Endodermal cell (in vitro differentiated cells): ENCODE measurements at places on chromosomes 11 and 22. TPM values are rescaled to one million over a fixed set of nuclear protein-coding genes. Genes with fewer than 3 reads are reported as not detected.

GRCh38 chr11:92082652-92083051 is 142.0 kb upstream of the FAT3 start:
- no peak for DNase-seq
- no peak overlapping the region for H3K27ac ChIP-seq
- H3K4me3 ChIP-seq, result no peak overlapping the region
- no peaks in the 10 kb centered on the region for H3K4me1 ChIP-seq

DNA sequence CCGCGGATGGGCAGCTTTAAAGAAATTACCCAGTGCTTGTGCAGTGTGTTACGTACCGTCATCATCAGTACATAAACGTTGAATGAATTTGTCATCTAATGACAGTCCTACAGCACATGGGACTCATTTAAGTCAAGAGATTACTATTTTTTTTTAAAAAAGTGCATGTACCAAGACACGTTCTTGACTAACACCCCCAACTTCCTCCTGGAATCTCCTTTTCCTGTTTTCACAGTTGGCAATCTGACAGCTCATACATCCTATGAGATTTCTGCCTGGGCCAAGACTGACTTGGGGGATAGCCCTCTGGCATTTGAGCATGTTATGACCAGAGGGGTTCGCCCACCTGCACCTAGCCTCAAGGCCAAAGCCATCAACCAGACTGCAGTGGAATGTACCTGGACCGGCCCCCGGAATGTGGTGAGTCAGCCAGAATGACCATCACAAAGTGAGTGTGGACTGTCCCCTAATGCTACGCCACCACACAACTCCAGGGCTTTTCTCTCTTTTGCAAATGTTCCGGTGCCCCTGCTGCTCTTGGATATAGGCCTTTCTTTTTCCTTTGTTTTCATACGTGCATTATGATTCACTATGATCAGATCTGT is 162.0 kb upstream of the SORL1-AS1 start:
- no peak overlapping the region for H3K27ac ChIP-seq
- no peaks in the 10 kb centered on the region for H3K27me3 ChIP-seq
- H3K36me3 ChIP-seq, result peaks cover 41% of the 10 kb centered on the region
- no peak overlapping the region for H3K4me3 ChIP-seq
- no peaks in the 10 kb centered on the region for H3K4me1 ChIP-seq

DNA sequence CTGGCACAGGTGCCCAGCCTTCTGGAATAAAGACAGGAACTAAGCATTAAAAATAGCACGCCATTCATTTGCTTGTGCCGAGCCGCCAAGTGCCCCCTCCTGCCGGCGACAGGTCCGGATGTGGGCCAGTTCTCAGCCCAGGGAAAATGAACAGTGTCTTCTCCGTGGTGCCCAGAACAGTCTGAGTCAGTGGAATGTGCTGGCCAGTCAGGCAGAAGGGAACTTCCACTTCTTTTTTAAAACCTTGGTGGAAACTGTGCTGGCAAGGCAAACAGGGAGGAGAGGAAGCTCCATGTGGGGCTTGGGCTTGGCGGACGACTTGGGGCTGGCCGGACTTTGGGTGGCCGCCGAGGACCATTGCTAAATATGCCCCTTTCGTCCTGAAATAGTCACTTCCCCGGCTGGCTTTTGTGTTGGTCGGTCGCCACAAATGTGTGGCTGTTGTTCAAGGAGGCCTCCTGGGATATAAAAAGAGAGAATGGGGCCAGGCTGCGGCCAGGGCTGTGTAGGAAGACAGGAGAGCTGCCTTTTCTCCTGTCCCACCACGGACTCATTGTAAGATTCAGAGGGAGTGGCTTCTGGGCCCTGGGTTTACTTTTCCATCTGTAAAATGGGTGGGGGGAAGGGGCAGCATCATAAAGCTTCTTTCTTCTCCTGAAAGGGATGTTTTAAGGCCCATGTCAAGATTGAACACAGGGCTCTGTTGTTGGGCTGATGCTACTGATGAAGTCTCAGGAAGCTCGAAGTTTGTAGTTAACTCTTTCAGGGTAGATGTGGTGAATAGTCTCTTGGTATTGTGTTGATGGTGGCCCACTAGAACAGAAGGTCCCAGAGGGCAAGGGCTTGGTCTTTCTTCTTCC is 101.0 kb downstream of the PTPRJ start:
- no peak overlapping the region for H3K4me3 ChIP-seq
- H3K36me3 ChIP-seq, result no peaks in the 10 kb centered on the region
- no peak overlapping the region for H3K27ac ChIP-seq
- no peaks in the 10 kb centered on the region for H3K27me3 ChIP-seq
- DNase-seq, result no peak

DNA sequence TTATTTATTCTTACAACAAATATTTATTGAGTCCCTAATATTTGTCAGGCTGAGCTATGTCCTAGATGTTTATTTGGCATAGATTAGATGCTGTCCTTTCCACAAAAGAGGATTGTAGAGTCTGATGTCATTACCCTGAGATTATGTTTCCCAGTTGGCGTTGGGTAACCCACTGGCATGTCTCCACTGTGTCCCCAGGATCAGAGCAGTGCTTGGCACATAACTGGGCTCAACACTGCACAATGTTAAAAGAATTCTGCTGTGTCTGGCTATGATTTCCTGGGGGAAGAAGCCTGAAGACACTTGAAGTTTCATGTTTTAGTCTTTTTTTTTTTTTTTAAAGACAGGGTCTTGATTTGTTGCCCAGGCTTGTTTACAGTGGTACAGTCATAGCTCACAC is 4.0 kb downstream of the RCN1 start:
- H3K27me3 ChIP-seq, result no peaks in the 10 kb centered on the region

GRCh38 chr11:110311783-110312579 is 15.6 kb upstream of the RDX start:
- H3K4me1 ChIP-seq, result peaks cover 7% of the 10 kb centered on the region
- H3K27ac ChIP-seq, result no peak overlapping the region
- no peak for DNase-seq
- H3K27me3 ChIP-seq, result no peaks in the 10 kb centered on the region

DNA sequence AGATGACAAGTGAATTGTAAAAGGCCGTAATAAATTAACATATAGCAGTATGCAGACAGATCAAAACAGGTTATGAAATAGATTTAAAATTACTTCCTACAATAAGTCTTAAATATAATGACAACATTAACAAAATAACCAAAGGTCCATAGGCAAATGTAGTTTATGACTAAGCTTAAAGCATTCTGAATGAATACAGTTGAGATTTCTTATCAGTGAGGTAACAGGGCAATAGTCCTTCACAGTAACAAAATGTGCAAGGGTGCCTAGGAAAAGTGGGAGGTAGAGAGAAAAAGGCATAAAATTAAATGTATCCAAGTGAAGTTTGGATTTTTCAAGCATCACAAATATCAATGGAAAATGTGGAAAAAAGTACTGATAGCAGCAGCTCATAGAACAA is 20.9 kb upstream of the P4HA3 start:
- DNase-seq, result no peak
- no peaks in the 10 kb centered on the region for H3K27me3 ChIP-seq
- H3K4me1 ChIP-seq, result no peaks in the 10 kb centered on the region
- H3K4me3 ChIP-seq, result no peak overlapping the region
- peaks cover 17% of the 10 kb centered on the region for H3K36me3 ChIP-seq

The SOX10 gene
- total RNA-seq, result 10.3 to 12.2 TPM (median 11.2 TPM) in 3 replicates

The NDUFV1 gene
- 127 to 160 TPM (median 145 TPM) in 3 replicates for total RNA-seq

The DSCAML1 gene
- 5.6 to 6.5 TPM (median 5.7 TPM) in 3 replicates for total RNA-seq

The OR56A5 gene
- total RNA-seq, result not detected in 2 replicates

The VSIG10L2 gene
- total RNA-seq, result not detected in 2 replicates

The BBS1 gene
- total RNA-seq, result 57.0 to 67.3 TPM (median 64.2 TPM) in 3 replicates

The TRIM48 gene
- not detected in 2 replicates for total RNA-seq

GRCh38 chr11:124717421-124717785 is 22.3 kb upstream of the NRGN start:
- peaks cover 16% of the 10 kb centered on the region for H3K4me1 ChIP-seq
- peaks cover 75% of the 10 kb centered on the region for H3K27me3 ChIP-seq
- no peak overlapping the region for H3K27ac ChIP-seq
- no peak for DNase-seq
- peak overlapping the region; percentile 72 for H3K4me3 ChIP-seq

DNA sequence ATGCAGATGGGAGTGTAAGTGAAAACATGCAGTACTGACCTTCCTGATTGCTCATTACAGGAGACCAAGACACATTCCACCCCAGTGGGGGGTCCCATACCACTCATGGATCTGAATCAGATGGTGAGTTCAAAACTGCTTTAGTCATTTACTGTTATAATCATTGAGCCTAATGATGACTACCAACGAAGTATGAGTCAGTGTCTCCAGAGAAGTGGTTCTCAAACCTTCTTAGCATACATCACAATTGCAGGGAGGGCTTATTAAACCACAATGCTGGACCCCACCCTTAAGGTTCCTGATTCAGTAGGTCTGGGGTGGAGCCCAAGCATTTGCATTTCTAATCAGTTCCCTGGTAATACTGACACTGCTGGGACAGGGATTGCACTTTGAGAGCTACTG is 75.8 kb downstream of the CD44 start:
- no peak overlapping the region for H3K4me3 ChIP-seq
- DNase-seq, result peak; percentile 89
- H3K36me3 ChIP-seq, result no peaks in the 10 kb centered on the region
- no peaks in the 10 kb centered on the region for H3K27me3 ChIP-seq

DNA sequence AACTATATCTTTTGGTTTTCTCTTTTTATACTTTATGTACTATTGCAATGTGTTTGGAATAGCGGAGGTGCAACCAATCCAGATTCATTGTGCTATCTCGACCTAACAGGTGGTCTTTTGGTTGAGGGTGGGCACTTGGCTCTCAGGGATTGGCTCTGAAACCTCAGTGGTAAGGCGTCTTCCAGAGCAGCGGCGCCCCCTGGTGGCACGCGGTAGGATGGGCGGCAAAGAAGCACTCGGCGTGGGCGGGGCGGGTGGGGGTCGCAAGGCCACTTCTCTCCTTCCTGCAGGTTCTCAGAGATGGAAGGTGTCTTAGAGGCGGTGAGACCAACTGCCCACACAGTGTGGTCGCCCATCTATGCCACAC is 19.2 kb upstream of the PLET1 start:
- no peaks in the 10 kb centered on the region for H3K36me3 ChIP-seq
- no peaks in the 10 kb centered on the region for H3K4me1 ChIP-seq

GRCh38 chr11:125976156-125976555 is 30.3 kb downstream of the VSIG10L2 start:
- no peaks in the 10 kb centered on the region for H3K27me3 ChIP-seq
- no peak for DNase-seq
- H3K36me3 ChIP-seq, result no peaks in the 10 kb centered on the region

- no peaks in the 10 kb centered on the region for H3K4me1 ChIP-seq
- DNase-seq, result no peak
- H3K4me3 ChIP-seq, result no peak overlapping the region
- H3K36me3 ChIP-seq, result no peaks in the 10 kb centered on the region
These were observed 22.6 kb downstream of the ACO2 start for GRCh38 chr22:41491374-41492100.

The RASD2 gene
- 0.15 to 0.80 TPM (median 0.15 TPM) in 3 replicates for total RNA-seq

GRCh38 chr11:65719871-65720210 is 757 bp downstream of the RNASEH2C start:
- H3K4me1 ChIP-seq, result no peaks in the 10 kb centered on the region
- no peak overlapping the region for H3K27ac ChIP-seq
- H3K27me3 ChIP-seq, result peaks cover 9% of the 10 kb centered on the region
- peak overlapping the region; percentile 89 for H3K4me3 ChIP-seq
- DNase-seq, result no peak
- H3K36me3 ChIP-seq, result peaks cover 40% of the 10 kb centered on the region

- H3K4me3 ChIP-seq, result no peak overlapping the region
- no peaks in the 10 kb centered on the region for H3K36me3 ChIP-seq
- no peaks in the 10 kb centered on the region for H3K27me3 ChIP-seq
- DNase-seq, result no peak
These were observed 65.5 kb downstream of the BMAL1 start for GRCh38 chr11:13343067-13343466.

DNA sequence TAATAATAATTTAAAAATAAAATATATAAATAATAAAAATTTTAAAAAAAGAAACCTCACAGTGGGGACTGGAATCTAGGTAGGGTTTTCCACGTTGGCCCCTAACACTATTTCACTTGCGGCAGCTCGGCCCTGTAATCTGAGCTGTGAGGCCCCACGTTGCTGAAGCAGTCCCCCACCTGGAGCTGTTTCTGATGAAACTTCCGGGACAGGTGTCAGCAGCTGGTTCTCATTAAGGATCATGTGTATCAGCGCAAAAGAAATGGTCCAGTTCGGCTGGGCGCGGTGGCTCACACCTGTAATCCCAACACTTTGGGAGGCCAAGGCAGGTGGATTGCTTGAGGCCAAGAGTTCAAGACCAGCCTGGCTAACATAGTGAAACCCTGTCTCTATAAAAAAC is 17.3 kb downstream of the RHOD start:
- no peaks in the 10 kb centered on the region for H3K36me3 ChIP-seq
- no peak overlapping the region for H3K27ac ChIP-seq
- no peaks in the 10 kb centered on the region for H3K4me1 ChIP-seq

- no peak overlapping the region for H3K27ac ChIP-seq
- H3K4me1 ChIP-seq, result no peaks in the 10 kb centered on the region
- no peak overlapping the region for H3K4me3 ChIP-seq
- no peaks in the 10 kb centered on the region for H3K36me3 ChIP-seq
- peak; percentile 97 for DNase-seq
These were observed 70.8 kb upstream of the NARS2 start for GRCh38 chr11:78645226-78646202.

- no peak for DNase-seq
- no peaks in the 10 kb centered on the region for H3K27me3 ChIP-seq
These were observed 9.8 kb upstream of the TSSC4 start for GRCh38 chr11:2390725-2391151.

GRCh38 chr11:27642954-27643353 is 57.3 kb downstream of the BDNF start:
- no peaks in the 10 kb centered on the region for H3K4me1 ChIP-seq
- H3K36me3 ChIP-seq, result no peaks in the 10 kb centered on the region
- H3K4me3 ChIP-seq, result no peak overlapping the region
- H3K27me3 ChIP-seq, result no peaks in the 10 kb centered on the region
- no peak overlapping the region for H3K27ac ChIP-seq

DNA sequence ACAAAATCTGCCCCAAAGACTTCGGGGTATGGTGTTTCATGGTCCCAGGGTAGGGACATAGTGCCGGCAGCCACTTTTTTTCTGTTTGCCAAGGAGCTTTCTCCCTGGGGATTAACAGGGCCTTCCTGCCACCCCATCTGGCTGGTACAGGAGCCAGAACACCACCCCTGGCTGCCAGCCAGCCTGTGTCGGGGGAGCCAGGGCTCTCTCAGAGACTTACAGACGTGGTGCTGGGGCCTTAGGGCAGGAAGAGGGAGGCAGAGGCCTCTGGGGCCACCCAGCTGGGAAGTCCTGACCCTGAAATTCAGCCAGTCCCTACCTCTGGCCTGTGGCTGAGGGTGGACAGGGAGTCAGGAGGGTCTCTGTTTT is 52.4 kb upstream of the CDON start:
- no peak overlapping the region for H3K4me3 ChIP-seq
- peaks cover 3% of the 10 kb centered on the region for H3K4me1 ChIP-seq
- H3K27me3 ChIP-seq, result no peaks in the 10 kb centered on the region

DNA sequence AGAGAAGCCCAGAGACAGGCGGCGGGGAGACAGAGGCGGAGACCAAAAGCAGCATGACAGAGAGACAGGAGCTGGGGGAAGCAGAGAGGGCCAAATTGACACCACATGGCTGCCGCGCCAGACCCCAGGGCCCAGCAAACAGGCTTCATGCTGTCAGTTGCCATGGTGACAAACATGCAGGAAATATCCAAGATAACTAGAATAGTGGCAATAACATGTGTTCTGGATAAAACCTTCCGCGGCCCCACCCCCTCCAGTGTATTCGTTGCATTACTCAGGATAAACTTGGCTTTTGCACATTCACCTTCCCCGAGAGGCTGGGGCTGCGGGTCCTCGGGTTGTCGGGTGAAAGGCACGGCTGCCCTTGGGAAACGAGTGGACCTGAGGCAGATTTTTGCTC is 49.9 kb upstream of the CDON start:
- H3K27me3 ChIP-seq, result no peaks in the 10 kb centered on the region
- no peaks in the 10 kb centered on the region for H3K36me3 ChIP-seq
